SW 1271 (cell line): ENCODE measurements at places on chromosomes 13 and 19.

DNA sequence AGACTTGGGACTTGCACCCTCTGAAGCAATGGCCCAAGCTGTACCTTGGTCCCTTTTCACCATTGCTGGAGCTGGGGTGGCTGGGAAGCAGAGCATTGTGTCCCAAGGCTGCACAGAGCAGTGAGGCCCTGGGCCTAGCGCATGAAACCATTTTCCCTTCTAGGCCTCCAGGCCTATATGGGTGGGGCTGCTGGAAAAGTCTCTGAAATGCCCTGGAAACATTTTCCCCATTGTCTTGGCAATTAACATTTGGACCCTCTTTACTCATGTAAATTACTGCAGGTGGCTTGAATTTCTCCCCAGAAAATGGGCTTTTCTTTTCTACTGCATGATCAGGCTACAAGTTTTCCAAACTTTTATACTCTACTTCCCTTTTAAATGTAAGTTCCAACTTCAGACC lies 510.5 kb downstream of the SLITRK6 start:
- DNase-seq = no peak

DNA sequence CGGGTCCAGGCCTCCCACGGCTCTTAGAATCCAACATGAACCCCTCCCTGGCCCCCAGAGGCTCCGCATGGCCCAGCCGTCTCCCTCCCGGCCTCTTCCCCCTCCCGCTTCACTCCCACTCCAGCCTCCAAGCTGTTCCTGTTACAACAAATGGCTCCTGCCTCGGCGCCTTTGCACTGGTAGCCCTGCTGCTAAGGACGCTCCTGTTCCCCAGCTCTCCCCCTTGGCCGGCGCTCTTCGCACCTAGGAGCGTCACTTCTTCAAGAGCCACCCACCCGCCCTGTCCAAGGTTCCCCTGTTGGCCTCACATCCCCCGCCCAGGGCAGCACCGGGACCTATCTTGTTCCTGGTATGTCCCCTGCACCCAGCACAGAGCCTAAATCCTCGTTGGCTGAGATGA lies 9.4 kb downstream of the CCDC124 start:
- DNase-seq = no peak

DNA sequence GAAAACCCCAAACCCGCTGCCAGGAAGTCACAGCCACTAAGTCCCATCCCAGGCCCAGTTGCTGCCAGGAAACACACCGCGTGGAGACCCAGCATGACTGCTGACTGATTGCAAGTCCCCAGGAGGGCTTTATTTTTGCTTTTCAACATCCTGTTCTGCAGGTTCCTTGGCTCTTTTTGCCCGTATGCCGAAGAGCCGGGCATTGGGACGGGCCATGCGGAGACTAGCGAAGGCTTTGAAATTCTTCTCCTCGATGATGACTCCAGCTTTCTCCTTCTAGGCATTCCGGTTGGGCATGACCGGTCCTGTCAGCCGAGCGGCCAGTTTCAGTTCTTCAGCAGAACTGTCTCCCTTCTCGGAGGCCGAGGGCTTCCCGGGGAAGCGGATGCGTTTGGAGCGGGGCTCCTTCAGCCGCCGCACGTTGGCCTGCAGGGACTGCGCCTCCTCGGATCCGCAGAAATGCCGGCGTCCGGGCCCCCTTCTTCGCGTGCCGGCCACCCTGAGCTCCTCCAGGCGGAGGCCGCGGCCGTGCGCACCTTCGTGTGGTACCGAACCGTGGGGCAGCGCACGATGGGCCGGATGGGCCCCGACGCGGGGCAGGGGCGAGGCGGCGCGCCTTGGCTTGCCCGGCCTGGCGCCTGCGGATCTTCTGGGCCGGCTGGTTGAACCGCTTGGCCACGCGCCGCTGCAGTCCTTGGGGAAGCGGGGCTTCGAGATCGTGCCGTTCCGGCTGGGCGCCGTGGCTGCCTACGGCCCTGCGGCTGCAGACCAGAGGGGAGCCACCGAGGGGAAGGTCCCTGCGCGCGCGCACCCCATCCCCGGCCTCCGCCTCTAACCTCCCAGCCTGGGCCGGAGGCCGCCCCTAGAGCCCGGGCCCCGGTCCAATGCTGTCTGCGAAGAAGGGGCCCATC lies 15.2 kb downstream of the ZSCAN5C start:
- no peak for DNase-seq

DNA sequence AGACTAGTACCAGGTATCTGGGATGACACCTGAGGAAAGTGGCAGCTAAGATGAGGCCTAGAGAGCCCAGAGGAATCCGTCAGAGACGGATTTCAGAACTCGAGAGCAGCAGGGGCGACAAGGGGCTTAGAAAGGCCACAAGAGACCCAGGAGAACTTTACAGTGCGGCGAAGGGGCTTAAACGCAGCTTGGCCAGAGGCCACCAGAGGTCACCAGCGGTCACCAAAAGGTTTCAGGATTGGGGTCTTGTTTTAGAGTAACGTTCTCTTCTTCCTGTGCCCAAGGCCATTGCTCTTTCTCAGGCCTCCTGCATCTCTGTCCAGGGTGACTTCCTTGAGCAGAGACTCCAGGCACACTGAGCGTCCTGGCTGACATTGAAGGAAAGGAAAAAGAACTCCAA lies 2.2 kb downstream of the ZSCAN22 start:
- no peak for DNase-seq

GRCh38 chr13:51562011-51562671 lies 22.1 kb upstream of the WDFY2 start:
- no peak for DNase-seq

DNA sequence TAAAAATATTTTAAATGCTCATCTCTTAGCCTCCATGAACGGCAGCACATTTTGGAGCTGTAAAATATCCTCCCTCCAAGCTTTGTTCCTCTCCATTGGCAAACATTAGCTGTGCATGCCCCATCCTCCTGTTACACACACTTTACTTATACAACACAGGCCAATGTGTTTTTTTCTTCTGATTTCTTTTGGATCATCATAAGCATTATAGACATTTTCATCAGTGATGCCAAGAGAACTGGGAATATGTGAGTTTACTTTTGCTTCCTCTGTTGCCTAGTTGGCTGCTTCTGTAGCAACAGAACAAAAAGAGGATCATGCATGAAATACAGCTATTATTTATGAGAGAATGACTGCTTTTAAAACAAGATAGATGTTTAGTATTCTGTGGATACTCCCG lies 142.6 kb downstream of the PCDH9 start:
- DNase-seq = no peak

DNA sequence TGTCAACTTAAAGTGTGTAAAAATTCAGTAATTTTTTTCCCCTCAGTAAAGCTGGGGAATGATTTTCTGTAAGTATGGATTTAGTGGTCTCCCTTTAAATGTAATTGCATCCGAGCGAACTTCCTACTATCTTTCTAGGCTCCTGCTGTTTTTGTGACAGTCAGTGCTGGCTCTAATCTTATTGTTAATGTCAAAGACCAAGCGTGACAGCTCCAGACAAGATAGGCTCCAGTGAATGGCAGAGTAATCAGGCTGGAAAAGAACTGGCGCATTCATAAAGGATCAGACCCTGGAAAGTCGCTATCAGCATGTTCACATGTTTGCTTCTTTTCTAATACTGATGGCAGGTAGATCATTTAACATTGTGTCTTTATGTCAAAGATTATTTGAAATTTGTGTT lies 908.0 kb upstream of the ATXN8OS start:
- no peak for DNase-seq

DNA sequence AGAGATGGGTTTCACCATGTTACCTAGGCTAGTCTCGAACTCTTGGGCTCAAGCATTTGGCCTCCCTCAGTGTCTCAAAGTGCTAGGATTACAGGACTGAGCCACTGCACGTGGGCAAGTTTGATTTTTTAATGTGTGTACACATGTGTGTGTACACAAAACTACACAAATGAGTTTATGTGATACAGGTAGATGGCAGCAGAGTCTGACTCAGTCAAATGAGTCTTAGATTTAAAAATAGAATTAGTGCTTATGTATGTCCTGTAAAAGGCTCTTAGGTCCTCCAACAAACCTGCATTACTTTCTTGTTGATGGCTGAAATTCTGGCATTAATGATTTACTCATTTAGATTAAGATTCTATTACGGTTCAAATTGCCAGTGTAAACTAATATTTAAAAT lies 293.7 kb downstream of the PCDH17 start:
- DNase-seq = no peak

GRCh38 chr19:4967738-4968461 lies 1.0 kb upstream of the KDM4B start:
- DNase-seq = no peak

DNA sequence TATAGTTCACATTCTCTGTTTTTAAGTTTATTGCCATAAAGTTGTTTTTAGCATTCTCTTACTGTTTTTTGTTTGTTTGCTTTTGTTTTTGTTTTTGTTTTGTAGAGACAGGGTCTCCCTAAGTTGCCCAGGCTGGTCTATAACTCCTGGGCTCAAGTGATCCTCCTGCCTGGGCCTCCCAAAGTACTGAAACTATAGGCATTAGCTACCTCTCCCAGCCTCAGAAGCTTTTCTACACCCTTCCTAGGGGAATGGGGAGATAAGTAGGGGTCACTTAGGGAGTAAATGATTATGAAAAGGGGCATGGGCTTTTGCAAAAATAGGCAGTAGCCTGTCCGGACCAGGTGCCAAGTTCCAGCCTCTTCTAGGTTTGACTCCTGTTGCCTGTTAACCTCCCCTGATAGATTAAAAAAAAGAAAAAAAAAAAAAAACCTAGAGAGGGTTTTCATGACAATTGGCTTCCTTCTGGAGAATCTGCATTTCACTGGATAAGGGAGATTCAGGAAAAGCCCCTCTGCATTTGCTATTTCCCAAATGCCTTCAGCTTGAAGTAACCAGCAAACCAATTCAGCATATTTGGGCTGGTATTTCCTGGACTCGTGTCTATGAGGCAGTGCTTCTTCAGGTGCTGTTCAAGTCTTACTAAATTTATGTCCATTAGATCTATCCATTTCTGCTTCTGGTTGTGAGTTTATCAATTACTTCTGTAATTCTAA lies 216.8 kb downstream of the TM9SF2 start:
- no peak for DNase-seq

DNA sequence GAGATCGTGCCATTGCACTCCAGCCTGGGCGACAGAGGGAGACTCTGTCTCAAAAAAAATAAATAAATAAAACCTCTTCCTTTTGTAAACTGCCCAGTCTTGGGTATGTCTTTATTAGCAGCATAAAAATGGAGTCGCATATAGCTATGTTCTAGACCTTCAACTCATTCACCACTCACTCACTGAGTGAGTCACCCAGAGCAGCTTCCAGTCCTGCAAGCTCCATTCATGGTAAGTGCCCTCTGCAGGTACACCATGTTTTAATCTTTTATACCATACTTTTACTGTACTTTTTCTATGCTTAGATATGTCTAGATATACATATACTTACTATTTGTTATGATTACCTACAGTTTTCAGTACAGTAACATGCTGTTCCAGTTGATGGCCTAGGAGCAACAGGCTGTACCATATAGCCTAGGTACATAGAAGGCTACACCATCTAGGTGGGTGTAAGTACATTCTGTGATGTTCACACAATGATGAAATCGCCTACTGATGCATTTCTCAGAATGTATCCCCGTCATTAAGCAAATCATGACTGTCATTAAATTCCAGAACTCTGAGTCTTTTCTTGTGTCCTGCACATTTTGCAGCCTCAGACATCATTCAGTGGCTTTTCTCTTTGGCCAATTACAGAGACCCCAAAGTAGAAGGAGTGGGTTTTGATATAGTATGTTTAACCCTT lies 13.7 kb upstream of the FARP1 start:
- DNase-seq = peak; percentile 14

DNA sequence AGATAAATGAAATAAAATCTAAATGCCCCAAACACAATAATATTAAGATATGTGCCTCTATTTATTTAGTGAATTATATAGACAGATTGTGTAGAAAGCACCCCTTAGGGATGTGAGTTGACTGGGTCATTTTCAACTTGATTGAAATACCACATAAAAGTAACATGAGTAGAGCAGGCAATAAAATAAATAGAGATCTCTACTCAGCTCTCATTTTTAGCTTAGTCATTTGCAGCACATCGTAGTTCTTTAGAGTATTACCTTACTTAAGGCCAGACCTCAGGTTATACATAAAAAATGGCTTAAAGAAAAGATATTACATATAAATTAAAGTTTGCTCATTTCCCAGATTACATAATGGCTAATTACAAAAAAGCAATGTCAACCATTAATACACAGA lies 1525.6 kb upstream of the PRR20A start:
- no peak for DNase-seq

GRCh38 chr13:44078806-44079376 lies 199.2 kb downstream of the LACC1 start:
- DNase-seq = no peak

DNA sequence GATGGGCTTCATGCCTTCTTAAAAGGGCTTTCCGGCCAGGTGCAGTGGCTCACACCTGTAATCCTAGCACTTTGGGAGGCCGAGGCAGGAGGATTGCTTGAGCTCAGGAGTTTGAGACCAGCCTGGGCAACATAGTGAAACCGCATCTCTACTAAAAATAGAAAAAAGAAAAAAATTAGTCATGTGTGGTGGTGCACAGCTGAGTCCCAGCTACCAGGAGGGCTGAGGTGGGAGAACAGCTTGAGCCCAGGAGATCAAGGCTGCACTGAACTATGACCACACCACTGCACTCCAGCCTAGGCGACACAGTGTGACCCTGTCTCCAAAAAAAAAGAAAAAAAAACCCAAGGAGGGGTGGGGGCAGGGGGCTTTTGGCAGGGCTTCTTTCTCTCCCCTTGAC lies 7.2 kb downstream of the CARS2 start:
- DNase-seq = no peak

- DNase-seq = no peak
These were observed 6.4 kb downstream of the APC2 start for GRCh38 chr19:1456121-1456900.

GRCh38 chr19:4059891-4060620 lies 6.6 kb downstream of the ZBTB7A start:
- DNase-seq = no peak

- DNase-seq = no peak
These were observed 27.6 kb downstream of the C19orf47 start for GRCh38 chr19:40320558-40320935.

DNA sequence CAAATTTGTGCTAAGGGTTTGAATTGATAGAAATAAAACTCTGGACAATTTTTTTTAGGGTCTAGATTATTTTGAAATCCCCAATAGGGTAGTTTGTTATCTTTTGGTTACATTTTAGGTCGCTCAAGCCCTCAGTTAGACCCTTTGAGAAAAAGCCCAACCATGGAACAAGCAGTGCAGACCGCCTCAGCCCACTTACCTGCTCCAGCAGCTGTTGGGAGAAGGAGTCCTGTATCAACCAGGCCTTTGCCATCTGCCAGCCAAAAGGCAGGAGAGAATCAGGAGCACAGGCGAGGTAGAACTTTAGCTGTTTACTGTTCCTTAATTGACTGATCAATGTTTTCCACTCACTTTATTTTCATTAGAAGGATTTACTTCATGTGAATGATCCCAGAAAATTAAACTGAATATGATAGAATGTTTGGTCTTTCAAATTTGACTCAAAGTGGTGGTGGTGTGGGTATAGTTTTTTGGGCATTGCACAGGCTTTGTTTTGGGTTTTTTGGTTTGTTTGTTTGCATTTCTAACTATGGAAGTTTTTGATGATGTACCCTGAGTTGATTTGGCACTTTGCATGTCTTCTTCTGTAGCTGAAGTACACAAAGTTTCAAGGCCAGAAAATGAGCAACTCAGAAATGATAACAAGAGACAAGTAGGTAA lies 39.2 kb upstream of the GARRE1 start:
- no peak for DNase-seq
